ENCODE measurements at places on chromosomes 12 and 14.

DNA sequence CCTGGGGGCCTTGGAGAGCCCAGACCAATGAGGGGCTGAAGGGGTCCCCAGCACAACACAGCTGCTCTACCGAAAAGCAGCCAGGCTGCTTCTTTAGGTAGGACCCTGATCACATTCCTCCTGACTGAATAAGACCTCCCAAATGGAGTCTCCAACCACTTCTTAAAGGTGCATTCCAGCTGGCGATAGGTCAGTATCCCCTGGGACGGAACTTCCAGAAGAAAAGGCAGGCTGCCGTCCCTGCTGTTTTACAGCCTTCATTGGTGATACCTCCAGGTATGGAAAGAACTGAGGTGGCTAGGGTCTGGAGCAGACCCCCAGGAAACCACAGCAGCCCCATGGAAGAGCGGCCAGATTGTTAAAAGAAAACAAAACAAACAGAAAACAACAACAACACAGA lies 340.6 kb downstream of the BTG1 start:
- DNase-seq = no peak

- no peak for DNase-seq
These were observed 234.7 kb downstream of the BTG1 start for GRCh38 chr12:91910871-91911388.

DNA sequence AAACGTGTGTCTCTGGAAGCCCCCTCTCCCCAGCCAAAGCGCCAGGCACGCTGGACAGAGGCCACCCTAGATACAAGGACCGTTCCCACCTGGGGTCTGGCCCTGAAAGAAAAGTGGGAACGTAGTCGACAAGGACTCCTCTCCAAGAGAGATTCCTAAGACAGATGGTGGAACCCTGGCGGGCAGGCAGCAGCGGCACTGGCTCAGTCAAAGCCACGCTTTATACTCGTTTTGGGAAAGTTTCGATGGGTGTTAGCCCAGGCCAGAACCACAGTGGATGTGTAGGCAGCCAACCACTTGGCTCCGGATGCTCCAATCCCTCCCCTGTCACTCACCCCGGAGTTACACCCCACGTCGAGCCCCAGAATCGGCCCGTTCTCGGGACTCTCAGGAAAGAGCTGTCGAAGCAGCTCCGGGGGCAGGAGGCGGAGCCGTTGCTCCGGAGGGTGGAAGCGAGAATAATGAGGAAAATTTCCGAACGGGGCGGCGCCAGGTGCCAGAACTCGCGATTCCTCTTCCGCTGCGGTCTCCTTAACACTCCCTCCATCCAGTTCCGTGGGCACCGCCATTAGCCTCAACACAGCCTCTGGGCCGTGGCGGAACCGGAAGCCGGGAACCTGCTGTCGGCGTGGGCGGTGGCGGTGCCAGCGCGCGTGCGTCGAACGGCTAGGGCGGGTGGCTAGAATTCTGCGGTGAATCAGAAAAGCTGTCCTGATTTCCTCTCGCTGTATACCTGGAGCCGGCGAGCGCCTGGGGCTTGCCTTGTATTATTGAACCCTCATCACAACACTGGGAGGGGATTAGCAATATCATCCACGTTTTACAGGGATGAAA lies at the start of gene BCDIN3D:
BCDIN3D (minus strand) TSS at position 588 of the 834 bp plus-strand sequence; CDS start at position 569, 19 bp downstream.
- DNase-seq = peak; percentile 95

DNA sequence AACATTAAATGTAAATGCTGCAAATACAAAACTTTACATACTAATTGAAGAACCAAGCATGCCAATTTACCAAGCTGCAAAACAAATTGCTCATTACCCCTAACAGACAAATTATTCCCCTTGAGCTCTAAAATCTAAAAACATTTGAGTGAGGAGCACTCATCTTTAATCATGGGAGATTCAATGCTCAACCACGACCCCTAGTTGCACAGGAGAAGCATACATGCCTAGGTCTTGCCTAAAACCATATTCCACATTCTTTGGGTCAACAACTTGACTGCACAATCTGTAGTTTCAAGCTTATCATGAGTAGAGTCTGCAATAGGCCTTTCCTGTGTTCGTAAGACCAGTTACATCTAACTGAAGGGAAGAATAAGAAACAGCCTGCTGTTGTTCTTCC lies 69.7 kb downstream of the MGAT4C start:
- no peak for DNase-seq

GRCh38 chr12:94175763-94176668 lies 27.6 kb downstream of the PLXNC1 start:
- no peak for DNase-seq

Measured in AG08395 (cell line).